ENCODE measurements at places on chromosomes 2 and 18.

DNA sequence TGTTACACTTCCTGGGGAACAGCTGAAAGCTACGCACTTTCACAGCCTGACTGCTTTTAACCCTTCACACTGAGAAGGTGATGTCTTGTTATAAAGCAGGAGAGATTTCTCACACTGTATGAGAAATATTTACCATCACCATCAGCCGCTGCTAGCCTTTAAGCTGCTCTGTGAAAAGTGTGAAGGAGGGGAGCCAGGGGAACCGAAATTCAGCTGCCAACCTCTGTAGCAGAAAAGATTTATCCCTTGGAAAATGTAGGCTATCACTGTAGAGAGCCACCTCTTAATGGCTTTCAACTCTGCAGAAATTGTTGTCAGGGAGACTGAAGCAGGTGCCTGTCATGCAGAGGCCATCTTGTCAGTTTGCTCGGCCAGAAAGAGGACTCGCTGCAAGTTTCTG, 145.3 kb downstream of the SP3 start:
- DNase-seq: no peak

DNA sequence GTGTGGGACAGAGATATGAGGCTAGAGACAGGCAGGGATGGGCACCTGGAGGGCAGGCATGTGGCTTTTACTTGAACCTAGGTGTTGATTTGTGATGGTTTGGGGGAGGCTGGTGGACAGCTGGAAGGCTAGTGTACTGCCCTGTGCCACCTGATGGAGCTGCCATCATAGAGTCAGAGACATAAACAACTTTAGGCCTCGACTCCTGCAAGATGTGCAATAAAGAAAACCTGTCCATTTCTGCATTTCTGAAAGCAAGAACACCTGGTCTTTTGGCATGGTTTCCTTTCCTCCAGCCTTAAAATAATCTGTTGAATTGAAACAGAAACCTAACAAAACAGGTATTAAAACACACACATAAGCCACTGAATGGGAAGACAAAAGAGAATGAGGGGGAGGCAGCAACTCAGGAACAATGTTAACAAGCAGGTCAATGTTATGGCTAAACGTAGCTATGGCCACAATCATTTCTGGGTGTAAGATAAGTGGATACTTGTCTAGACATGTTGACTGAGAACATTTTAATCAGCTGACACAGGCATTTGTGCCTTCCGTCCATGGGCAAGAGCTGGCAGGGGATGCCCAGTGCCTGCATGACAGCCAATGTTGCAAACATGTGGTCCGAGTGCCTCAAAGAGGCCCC, 87.8 kb downstream of the KCTD1 start:
- no peak for DNase-seq

- no peak for DNase-seq
These were observed 94.9 kb downstream of the DSEL start for GRCh38 chr18:67421651-67422050.

- no peak for DNase-seq
These were observed 25.0 kb upstream of the PCBP1 start for GRCh38 chr2:70062270-70062669.

DNA sequence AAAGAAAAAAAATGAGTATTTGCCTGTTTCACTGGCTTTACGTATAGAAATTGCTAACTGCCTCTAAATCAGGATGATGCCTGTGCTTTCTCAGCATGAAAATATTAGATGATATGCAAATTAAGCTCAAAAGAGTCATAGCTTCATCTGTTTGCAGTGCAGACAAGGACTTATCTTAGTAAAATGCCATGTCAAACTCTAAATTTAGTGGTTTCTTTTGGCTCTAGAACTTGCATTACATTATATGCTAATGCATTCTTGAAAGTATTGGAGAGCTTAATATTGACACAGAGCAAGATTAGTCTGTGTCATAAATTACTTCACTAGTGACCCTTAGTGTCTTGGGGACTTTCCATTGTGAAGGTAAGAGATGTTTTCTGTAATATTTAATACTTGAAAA, 1109.1 kb upstream of the NRXN1 start:
- no peak for DNase-seq

- no peak for DNase-seq
These were observed 231.2 kb downstream of the CYRIA start for GRCh38 chr2:16434393-16434792.

DNA sequence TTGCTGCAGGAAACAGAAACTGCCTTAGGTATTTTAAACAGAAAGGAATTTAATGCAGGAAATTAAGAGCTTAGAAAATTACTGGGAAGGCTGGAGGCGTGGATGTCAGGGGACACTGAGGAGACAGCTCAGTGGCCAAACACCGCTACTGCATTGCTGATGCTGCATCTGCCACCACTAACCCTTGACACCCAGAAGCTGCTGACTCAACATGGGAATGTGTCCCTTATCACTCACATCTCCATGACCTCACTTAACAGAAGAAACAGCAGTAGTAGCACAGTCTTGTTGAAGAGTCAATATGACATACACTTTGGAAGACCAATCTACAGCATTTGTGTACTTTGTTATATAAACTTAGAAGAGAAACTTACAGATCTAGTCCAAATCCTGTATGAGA, 906.1 kb downstream of the SLC4A3 start:
- peak; percentile 16 for DNase-seq

DNA sequence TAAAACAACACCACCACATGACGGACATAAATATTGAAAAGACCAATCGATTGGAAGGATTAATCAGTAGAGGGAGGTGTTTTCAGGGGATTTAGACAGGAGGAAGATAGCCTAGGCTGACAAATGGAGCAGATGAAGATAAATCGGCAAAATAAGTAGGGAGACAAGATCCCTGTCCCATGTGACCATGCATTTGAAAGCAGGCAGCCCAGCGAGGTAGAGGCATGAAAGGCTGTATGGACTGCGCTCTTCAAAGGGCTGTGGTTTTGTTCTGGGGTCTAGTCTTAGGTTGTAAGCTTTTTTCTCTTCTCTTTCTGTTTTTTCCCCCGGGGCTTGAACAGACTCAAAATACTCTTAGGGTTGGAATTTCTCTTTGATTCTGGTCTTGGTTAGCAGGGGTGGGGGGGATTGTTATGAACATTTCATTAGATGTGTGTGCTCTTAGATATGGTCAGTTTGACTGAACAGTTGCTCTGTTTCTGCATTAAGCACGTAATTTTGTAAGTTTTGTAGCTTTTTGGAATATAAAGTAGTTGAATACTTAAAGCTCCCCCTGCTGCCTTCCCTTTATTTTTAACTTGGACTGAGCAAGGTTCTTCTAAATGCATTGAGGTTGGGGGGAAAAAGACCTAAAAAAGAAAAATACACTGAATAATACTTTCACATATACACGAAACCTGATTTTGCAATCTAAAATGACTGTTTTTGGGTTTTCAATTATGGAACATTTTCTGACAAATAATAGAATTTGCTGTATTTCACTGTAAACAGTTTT, 32.2 kb downstream of the ZNF532 start:
- no peak for DNase-seq

GRCh38 chr2:124983595-124983994, 958.5 kb downstream of the CNTNAP5 start:
- no peak for DNase-seq

DNA sequence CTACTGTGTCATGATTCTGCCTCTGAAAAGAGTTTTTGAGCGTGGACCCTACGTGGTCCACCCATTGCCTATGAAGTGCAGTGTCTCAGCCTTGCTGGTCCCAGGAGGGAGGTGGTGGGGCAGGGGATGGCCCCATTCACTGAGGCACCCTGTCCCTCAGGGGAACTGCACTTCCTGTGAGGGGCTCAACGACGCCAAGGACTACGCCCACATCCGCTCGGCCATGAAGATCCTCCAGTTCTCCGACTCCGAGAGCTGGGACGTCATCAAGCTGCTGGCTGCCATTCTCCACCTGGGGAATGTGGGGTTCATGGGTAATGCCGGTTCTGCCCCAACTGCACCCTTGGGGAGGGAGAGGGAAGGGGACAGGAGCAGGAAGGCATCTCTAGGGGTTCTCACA, 42.5 kb downstream of the MYO7B start:
- DNase-seq: peak; percentile 8

GRCh38 chr2:165239230-165239629, at the start of gene SCN2A:
Gene SCN2A, plus strand, starts transcription at chr2:165239414. Its CDS starts 56,410 bp downstream, at chr2:165295824.
- DNase-seq: no peak

DNA sequence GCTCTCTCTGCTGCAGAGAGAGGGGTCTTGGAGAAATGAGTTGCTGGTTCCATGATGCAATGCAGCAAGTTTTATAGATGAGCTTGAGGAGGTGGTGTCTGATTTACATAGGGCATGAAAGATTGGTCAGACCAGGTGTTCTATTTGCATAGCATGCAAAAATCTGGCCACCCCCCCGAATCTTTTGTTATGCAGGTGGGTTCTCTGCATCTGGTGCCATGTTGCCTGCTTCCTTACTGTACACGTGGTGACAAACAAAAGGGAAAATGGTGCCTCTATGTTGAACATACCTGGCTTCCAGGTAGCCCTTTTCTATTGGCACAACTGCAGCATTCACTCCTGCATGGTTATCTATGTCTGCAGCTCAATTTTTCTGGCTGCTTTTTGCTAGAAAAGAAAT, 169.4 kb downstream of the GALNT1 start:
- no peak for DNase-seq

- DNase-seq: no peak
These were observed 32.1 kb downstream of the RHOB start for GRCh38 chr2:20478961-20479360.

DNA sequence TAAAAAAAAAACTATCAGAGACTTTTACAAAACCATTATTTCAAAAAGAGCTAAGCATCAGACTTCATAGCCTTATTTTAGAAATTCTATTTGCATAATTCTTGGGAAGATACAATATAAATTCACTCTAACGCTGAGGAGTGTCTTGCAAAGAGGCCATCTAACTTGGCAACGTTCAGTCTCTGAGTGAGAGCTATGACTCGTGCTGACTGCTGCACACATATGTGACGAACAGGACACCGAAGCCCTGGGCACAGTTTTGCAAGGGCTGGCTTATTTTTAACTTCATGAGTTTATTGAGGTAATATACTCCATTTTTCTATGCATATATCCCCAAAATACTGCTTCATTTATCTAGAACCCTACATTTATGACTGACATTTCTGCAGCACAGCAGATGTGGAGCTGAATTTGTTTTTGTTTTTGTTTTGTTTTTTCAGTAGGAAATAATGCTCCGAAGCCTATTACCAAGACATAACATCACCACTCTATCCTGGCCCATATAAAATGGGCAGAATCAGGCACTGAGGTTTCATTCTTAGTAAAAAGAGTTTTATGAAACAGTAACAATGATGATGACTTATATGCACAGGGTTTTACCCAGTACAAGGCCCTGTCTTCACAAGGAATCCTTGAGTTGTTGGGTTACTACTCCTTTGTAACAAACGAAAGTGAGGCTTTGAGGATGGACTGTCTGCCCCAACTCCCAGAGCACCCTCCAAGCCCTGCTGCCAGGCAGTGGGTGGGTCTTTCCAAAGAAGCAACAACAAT, 68.3 kb downstream of the CRACDL start:
- no peak for DNase-seq

GRCh38 chr18:29080946-29081345, 904.0 kb upstream of the CDH2 start:
- no peak for DNase-seq

- no peak for DNase-seq
These were observed 145.4 kb downstream of the FAM210A start for GRCh38 chr18:13580991-13581390.

- no peak for DNase-seq
These were observed at the start of gene SOX11 for GRCh38 chr2:5691985-5692529. Gene SOX11, plus strand, starts transcription at chr2:5692384. Its CDS starts 338 bp downstream, at chr2:5692722.

DNA sequence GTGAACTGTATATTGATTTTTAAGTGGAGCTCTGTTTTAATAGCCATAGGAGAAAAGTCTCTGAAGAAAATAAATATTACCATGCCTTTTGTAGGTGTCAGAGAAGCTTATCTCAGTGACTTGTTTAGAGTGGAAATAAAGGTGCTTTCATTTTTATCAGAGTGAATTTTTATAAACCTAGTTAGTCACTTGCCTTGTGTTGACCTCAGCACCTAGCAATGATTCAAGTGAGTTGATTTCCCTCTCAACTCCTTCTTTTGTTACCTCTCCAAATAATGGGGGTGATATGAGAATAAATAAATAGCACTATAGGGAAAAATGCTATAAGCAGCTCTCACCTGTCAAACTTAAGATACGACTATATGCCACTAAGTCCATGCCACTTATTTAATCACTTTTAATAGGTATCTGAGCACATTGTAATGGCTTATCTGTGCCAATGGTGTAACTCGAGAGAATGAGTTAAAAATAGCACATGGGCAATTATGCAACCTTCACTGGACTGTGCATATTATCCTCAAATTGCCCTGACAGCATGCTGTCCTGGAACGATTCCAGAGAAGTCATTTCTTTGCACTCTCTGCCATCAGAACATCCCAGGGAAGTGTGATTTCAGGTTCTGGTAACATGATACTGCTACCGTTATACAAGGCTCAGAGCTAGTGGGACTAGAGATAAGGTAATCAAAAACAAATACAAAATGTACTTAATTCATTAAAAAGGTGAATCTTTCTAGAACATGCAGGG, 290.8 kb downstream of the CCDC85A start:
- no peak for DNase-seq

- DNase-seq: no peak
These were observed 96.4 kb upstream of the MSTN start for GRCh38 chr2:190158798-190159434.

- DNase-seq: no peak
These were observed 3.8 kb upstream of the CNNM4 start for GRCh38 chr2:96756788-96757476.

- no peak for DNase-seq
These were observed 172.9 kb downstream of the CELF4 start for GRCh38 chr18:37392648-37393047.

DNA sequence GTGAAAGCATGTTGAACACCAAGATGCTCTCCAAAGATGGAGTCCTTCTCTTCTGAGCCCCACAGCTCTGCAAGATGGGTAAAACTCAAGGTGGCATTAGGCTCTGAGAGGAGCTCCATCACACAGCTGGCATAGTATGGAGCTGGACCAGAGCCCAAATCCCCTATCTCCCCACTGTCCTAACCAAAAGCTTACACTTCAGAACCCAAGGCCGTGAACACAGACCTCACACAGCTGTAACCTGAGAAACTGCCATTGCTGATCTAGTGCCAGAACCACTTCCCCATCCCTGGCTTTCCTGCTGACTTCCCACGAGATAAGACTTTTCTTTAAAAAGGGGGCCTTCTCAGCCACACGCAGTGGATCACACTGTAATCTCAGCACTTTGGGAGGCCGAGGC, 25.0 kb downstream of the TTC32 start:
- DNase-seq: no peak

GRCh38 chr2:76812156-76812555, 710.0 kb downstream of the LRRTM4 start:
- DNase-seq: no peak

DNA sequence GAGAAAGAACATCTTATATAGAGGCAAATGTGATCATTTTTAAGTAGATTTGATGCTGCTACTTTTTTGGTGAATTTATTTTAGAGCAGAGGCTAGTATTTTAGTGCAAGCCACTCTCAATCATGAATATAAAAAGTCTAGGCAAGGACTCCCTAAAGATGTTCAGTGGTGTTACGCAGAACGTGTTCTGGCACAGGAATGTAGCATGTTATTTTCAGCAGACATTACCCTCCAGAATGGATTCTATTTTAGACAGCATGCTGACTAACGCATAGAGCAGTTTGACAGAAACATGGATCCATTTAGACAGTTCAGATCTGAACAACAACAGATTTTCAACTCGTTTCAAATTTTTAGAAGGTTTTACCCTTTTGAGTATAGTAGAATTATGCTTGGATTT, 54.1 kb downstream of the DSC3 start:
- DNase-seq: no peak

All from activated T-cell treated with anti-CD3 and anti-CD28 coated beads, Interleukin-2, amount 50 U/mL, for 48 hours (primary cell).